ENCODE measurements at places on chromosomes 16 and 17.

GRCh38 chr17:68763562-68763961 lies 162.4 kb upstream of the FAM20A start:
- DNase-seq, result no peak

- DNase-seq, result peak; percentile 64
Measured at GRCh38 chr16:12067714-12068401, 91.3 kb downstream of the SNX29 start.

GRCh38 chr17:75509528-75510258 lies 5.6 kb downstream of the CASKIN2 start:
- no peak for DNase-seq

GRCh38 chr17:44083250-44083849 lies 12.8 kb downstream of the G6PC3 start:
- DNase-seq, result no peak

- DNase-seq, result no peak
Measured at GRCh38 chr17:62600805-62601204, 26.7 kb upstream of the MRC2 start.

- no peak for DNase-seq
Measured at GRCh38 chr16:66961914-66962313, 848 bp downstream of the CES3 start.

DNA sequence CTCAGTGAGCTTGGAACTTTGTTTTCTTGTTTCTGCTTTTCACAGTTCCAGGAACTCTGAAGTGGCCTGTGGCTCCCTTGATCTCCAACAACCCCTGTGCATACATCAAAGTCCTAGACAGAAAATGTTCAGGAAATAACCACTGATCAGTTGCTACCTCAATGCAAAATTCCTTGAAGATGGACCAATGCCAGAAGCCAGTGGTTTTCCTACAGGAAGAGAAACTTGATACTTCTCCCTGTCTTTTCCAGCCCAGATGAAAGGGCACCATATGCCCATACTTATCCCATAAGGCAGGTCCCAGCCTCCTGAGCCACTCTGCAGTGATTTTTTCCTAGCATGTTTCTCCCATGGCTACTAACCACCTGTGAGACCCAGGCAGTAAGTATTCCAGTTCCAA lies 12.3 kb upstream of the CDRT4 start:
- no peak for DNase-seq

GRCh38 chr17:17669580-17670235 lies 11.6 kb upstream of the RAI1 start:
- DNase-seq, result no peak

DNA sequence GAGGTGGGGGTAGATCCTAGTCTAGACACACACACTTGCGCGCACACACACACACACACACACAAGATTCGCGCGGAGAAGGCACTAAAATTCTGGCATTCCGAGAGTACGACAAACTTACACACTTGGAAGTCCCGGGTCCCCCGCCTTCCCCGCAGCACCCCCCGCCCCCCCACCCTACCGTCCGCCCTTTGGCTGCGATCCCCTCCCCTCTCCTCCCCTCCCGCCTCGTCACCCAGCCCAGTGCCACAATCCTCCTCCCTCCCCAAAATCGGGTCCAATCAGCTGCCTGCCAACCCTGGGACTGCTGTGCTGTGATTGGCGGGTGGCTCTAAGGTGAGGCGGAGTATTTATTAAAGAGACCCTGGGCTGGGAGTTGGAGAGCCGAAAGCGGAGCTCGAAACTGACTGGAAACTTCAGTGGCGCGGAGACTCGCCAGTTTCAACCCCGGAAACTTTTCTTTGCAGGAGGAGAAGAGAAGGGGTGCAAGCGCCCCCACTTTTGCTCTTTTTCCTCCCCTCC lies at the start of gene SOX9:
Gene SOX9, plus strand, starts transcription at position 379 of the 522 bp plus-strand sequence. CDS start 372 bp downstream, outside the sequence.
- no peak for DNase-seq

DNA sequence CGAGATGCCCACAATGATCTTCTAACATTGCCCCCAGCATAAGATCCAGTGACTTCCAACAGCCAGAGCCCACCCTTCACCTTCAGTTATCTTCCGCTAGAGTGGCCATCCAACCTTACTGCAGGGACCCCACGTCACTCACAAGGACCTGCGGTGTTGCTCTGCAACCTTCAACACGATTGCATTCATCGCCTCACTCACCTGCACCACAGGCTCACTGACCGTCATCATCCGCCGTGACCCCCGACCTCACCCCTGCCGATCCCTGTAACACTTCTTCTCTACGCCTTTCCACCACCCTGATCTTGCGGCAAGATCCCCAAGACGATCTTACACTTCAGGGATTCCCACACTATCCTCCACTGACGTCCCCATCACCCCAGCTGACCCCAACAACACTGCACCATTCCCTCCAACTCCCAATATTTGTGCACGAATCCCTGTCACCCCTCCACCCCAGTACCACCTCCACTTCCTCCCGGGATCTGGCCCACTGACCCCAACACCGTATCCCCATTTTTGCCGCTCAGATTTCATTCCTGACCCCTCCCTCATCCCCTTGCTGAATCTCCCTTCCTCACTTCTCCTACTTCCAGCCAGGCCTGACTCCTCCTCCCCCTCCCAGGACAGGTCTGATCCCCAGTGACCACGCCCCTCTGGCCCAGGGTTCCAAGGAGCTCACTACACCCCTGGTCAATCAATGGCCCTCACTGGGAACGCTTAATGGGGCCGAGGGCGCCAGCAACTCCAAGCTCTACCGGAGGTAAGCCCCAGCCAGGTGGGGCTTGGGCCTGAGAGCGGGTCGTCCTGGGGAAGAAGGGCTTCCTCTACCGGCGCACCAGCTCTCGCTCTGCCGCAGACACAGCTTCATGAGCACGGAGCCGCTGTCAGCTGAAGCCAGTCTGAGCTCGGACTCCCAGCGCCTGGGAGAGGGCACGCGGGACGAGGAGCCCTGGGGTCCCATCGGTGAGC lies 7.6 kb downstream of the RUNDC3A start:
- no peak for DNase-seq

GRCh38 chr16:57889522-57889921 lies 81.4 kb downstream of the CNGB1 start:
- DNase-seq, result no peak
